RCC 7860 (cell line): ENCODE measurements at places on chromosomes 13 and 19.

- DNase-seq, result peak; percentile 98
Measured at GRCh38 chr19:8361921-8362793, 1.8 kb upstream of the ANGPTL4 start.

- no peak for DNase-seq
Measured at GRCh38 chr13:111527614-111528229, 207.3 kb downstream of the TEX29 start.

GRCh38 chr19:51440846-51441409 is 17.3 kb downstream of the SIGLEC8 start:
- DNase-seq, result peak; percentile 42

DNA sequence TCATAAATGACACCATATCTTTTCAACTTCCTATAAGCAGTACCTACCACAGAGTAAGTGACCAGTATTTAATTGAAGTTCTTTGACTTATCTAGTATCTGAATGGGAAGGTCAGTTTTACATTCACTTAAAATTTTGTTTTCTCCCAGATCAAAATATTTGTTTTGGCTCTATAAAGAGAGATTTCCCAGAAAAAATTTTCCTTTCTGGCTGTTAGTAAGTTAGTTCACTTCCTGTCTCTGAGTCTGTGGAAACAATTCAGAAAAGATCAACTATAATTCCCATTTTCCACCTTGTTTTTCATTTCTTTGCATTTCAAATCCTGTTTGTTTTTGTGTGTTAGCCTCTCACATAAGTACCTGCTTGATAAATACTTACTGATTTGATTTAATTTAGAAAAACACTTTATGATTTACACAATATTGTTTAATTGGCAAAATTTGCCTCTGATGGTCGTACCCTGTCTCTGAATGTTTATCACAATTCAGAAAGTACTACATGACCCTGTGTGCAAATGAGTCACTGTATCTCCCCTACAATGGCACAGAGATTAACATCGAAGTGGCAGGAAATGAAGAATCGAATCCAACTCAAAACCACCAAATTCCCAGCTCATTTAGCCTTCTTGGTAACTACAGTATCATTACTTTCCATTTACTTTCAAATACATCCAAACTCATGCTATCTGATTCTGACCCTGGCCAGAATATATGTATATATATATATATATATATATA is 15.4 kb upstream of the MED4 start:
- no peak for DNase-seq

DNA sequence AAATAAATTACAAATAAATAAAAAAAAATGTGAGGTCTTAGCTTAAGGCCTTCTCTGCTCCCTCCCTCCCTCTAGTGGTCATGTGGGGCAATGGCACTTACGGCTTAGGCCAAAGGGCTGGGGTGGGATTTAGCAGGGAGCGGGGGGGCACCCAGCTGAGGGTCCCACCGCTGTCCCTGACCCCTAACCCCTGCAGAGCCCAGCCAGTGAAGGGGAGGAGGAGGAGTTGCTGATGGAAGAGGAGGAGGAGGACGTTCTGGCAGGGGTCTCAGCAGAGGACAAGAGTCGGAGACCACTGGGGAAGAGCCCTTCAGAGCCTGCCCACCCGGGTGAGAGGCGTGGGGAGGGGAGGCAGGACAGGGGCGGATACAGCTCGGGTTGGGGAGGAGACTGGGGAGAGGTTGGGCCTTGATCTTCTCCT is 9.3 kb downstream of the MPND start:
- DNase-seq, result no peak

- no peak for DNase-seq
Measured at GRCh38 chr13:114311387-114311786, 2.9 kb upstream of the CHAMP1 start.
